ENCODE measurements at places on chromosomes 3 and 15. TPM values are rescaled to one million over a fixed set of nuclear protein-coding genes. Genes with fewer than 3 reads are reported as not detected.

DNA sequence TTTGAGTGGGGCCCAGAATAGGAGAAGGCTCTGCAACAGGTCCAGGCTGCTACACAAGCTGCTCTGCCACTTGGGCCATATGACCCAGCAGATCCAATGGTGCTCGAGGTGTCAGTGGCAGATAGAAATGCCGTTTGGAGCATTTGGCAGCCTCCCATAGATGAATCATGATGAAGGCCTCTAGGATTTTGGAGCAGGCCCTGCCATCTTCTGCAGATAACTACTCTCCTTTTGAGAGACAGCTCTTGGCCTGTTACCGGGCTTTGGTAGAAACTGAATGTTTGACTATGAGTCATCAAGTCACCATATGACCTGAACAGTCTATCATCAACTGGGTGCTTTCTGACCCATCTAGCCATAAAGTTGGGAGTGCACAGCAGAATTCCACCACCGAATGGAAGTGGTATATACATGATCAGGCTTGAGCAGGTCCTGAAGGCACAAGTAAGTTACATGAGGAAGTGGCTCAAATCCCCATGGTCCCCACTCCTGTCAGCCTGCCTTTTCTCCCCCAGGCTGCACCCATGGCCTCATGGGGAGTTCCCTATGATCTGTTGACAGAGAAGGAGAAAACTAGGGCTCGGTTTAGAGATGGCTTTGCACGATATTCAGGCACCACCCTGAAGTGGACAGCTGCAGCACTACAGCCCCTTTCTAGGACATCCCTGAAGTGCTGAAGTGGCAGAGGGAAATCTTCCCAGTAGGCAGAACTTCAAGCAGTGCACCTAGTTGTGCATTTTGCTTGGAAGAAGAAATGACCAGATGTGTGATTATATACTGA lies 971.4 kb downstream of the MCTP2 start:
- DNase-seq, result no peak
- no peak overlapping the region for H3K27ac ChIP-seq
- H3K27me3 ChIP-seq, result no peaks in the 10 kb centered on the region

CPN2 gene
- 0.06 TPM for polyA plus RNA-seq

GRCh38 chr15:45670511-45670910 lies 35.7 kb downstream of the SQOR start:
- peaks cover 2% of the 10 kb centered on the region for H3K36me3 ChIP-seq
- no peaks in the 10 kb centered on the region for H3K4me1 ChIP-seq
- no peak overlapping the region for H3K4me3 ChIP-seq
- peak; percentile 14 for DNase-seq

DNA sequence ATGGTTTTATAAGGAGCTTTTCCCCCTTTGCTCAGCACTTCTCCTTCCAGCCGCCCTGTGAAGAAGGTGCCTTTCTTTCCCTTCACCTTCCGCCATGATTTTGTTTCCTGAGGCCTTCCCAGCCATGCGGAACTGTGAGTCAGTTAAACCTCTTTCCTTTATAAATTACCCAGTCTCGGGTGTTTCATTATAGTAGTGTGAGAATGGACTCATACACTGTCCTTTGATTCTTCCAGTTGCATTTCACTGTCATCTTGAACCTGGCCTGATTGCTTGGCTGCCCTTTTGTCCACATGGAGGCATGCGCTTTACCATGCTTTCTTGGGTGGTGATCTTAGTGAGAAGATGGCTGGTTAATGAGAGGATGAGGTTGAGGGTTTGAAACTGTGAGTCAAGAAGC lies 23.2 kb downstream of the USP13 start:
- peaks cover 7% of the 10 kb centered on the region for H3K36me3 ChIP-seq
- no peaks in the 10 kb centered on the region for H3K4me1 ChIP-seq
- H3K27me3 ChIP-seq, result no peaks in the 10 kb centered on the region
